Sigmoid colon (tissue), 7 donors: ENCODE measurements at places on chromosomes 2 and 18. TPM values are rescaled to one million over a fixed set of nuclear protein-coding genes. Genes with fewer than 3 reads are reported as not detected.

PDE11A gene
- total RNA-seq, result 5.8 TPM

NCKAP5 gene
- 0.82 TPM for total RNA-seq

FBXO48 gene
- 0.68 TPM for total RNA-seq

SNRNP200 gene
- 78.9 TPM for total RNA-seq

ABHD1 gene
- not detected for total RNA-seq

KRTCAP3 gene
- not detected for total RNA-seq

SERPINB11 gene
- not detected for total RNA-seq

GRCh38 chr18:59537579-59537978 lies 159.6 kb downstream of the CCBE1 start:
- no peak for DNase-seq

DNA sequence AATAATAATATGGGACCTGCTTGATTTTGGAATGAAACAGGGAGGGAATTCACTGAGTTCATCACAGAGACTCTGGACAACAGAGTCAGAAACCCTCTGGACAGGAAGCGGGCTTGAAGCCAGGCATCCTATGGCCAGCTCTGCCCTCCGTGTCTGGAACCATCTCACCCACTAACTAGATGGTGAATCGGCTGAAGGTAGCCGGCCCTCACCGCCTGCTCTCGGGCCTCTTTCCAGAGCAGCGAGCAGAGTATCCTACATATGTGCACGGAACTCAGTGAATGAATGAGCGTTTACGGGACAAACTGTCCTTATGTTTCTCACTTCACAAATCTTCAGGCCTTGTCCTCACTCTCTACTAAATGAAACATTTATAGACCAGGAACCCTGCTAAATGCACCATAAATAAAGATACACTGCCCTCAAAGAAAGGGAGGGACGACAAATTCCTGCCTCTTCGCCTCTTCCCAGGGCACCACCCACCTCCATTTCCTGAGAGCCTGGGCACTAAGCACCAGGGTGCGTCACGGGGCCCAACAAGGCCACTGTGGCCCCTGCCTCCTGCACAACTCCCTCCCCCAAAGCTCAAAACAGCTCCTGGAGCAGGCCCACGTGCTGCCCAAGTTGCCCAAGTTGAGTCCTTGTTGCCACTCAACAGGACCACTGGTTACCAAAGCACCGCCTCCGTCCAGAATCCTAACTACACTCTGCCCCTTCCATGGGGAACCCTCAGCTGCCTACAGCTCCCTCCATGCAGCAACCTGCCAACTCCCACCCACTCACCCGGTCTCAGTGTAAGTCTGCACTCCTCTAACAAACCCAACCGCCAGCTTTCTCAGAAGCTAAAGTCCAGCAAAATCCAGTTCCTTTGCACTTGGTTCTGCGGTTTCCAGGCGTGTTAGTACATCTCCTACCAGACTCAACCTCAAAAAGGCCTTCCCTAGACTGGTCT lies 1.7 kb downstream of the TBC1D8 start:
- DNase-seq, result no peak

GRCh38 chr18:74496508-74497323 lies 553 bp downstream of the CNDP2 start:
- DNase-seq, result peak; percentile 85

GRCh38 chr2:88856409-88857135 lies 165.1 kb downstream of the RPIA start:
- no peak for DNase-seq

- no peak for DNase-seq
Measured at GRCh38 chr2:105584435-105585010, 160.2 kb upstream of the NCK2 start.

DNA sequence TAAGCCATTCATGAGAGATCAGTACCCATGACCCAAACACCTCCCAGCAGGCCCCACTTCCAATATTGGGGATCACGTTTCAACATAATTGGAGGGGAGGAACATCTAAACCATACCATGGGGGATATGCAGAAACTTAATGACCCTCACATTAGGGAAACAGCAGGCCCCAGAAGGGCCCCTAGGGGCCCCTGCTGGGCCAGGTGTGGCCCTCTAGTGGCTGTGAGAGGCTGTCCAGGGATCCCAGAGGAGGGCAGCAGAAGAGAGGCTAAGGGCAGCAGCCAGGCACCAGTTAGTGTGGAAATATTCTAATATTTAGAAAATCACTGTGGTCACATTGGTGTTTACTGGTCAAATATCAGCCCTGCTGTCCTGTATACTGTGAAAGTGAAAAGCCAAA lies 49.3 kb upstream of the ANKRD44 start:
- DNase-seq, result no peak

DNA sequence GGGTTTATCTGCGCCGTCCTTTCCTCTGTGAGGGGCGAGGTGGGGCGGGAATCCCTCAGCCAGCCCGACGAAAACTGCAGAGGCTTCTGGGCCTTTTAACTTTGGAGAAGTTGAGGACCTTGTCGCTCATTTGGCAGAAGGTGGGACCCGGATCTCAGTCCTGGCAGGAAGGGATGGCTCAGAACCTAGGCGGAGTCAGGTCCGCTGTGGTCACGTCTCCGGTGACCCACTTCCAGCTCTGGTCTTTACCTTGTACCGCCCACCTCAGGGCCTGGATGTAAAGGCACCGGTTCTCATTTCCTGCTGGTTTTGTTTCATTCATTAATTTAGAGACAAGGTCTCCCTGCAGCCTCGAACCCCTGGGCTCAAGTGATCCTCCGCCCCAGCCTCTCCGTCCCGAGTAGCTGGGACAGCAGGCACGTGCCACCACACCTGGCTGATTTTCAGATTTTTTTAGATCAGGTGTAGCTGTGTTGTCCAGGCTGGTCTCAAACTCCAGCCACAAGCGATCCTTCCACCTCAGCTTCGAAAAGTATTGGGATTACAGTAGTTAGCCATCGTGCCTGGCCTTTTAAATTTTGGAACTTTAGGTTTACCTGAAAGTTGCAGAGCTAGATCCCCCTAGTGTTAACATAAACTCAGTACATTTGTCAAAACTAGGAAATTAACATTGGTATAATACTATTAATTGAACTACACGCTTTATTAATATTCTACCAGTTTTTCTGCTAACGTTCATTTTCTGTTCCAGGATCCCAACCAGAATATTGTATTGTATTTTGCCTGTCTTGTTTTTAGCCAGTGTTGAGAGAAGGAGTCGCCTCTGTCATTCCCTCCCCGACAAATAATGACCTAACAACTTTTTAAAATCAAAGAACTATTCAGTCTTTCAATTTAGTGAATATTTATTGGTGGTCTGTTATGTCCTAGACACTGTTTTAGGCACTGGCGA lies 852 bp downstream of the POLI start:
- peak; percentile 80 for DNase-seq

DNA sequence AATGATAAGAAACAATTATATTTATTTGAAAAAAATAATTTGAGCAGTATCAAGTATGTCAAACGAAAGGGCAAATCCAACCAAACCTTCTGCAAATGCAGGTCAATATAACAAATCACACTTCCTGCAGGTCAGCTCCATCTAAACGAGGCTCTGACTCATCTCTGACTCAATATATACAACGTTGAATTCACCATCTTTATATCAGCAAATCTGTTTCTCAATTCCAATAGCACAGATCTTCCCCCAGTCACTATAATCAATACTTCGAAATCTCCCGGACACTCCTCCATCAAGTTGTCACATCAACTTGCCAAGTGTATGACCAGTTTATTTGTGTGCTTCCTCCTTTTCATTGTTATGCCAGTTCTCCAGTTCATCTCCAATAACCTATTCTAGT lies 388.9 kb downstream of the ZEB2 start:
- no peak for DNase-seq

DNA sequence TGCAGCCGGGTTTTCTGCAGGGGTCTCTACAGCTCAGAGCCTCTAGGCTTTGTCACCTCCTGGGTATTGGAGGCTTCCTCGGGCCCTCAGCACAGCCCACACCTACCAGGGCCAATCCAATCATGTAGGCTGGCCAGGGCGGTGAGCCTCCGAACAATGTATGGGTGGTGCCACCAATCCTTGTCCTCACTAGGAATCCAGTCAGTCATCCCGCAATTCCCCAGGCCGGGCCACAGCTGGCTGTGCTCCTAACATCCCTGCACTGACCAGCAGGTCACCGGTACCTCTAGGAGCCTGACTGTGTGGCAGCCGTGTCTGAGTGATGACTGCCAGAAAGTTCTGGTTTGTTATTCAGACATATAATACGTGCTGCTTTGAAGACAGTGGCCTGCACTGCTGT lies 129.4 kb downstream of the SH3RF3 start:
- DNase-seq, result no peak

DNA sequence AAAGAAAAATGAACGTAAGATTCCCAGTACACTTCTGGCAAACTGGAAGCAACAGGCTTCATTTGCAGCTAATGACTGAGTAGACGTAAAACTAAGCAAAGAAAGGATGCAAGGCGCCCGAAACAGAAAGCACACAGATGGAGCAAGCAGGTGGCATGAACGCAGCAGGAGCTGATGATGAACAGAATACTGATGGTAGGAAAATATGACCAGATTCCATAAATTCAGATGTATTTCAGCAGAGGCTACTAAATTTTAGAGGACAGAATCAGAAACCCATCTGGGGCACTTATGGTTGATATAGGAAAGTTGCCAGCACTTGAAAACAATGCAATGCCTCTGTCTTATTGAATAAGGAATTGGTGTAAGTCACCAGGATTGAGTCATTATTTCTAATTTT lies 658.7 kb upstream of the LINC00305 start:
- no peak for DNase-seq

DNA sequence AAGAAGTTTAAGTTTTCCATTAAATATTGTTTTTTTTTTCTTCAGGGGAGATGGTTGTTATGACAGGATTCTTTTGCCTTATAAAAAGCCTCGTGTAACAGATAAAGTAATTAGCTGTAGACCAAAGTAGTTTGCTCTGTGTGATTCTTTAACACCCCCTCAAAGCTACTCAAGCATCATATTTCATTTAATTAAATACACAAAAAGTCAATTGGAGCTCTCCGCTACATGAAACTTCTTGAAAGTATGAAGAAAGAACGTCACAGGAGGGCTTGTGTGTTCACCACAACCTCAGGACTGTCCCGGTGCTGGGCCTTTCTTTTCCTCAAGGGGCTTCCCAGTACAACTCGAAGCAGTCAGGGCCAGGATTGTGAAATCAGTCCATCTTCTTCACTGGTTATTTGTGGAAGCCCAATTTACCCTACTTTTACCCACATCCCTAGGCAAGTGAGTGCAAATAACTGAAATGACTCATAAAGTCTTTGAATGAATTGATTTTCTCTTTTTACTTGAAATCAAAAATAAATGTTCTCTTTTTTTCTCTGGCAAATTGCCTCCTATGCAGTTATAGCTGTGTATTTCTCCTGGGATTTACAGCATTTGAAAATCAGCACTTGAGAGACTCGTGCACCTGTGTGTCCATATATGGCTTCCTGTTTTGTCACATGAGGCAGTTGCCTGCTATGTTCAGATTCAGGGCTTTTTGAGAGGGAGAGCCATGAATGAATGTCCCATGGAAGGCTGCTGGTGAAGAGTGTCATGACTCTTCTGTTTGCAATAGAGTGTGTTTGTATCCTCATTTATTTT lies 48.6 kb downstream of the LINC00305 start:
- DNase-seq, result no peak

GRCh38 chr2:105393373-105394055 lies 5.3 kb downstream of the FHL2 start:
- no peak for DNase-seq

DNA sequence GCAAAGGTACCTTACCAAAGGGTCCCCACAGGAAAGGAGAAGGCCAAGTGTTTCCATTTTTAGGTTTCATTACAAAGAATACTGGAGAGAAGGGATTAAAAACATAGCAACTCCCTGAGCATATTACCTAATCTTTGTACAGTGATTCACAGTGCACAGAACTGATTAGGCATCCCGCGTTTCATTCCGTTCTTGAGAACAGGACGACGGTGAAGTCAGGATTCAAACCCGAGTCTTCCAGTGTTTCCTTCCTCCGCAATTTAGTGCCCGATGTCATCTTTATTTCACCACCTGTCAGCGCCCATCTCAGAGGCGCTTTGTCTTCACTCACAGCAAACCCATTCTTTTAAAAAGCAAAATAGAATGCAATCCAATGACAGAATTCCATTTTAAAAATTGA lies 488.5 kb downstream of the EIPR1 start:
- no peak for DNase-seq

- DNase-seq, result no peak
Measured at GRCh38 chr18:47877892-47878291, 52.6 kb downstream of the SMAD2 start.

GRCh38 chr2:133674433-133675331 lies 106.4 kb upstream of the NCKAP5 start:
- DNase-seq, result peak; percentile 65

GRCh38 chr2:131590896-131591295 lies 63.2 kb downstream of the CCDC74A start:
- no peak for DNase-seq

DNA sequence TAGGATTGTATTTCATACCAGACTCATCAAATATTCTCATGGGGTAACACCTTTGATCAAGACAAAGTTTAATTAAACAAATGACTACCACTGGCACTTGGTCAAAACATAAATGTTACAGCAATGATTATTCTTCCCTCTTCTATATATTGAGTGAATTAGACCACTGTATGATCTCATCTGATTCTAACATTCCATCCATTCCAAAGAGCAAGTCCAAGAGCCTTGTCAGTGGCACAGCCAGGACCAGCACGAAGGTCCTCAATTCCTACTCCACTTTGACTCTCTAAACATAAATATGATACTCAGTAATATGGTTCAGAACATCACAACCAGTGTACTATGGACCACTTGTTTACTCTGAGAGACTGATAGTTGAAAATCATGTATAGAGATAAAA lies 86.4 kb downstream of the AP1S3 start:
- DNase-seq, result no peak

GRCh38 chr2:133653056-133653455 lies 84.8 kb upstream of the NCKAP5 start:
- DNase-seq, result no peak
